ENCODE measurements at places on chromosomes 13 and 19.

DNA sequence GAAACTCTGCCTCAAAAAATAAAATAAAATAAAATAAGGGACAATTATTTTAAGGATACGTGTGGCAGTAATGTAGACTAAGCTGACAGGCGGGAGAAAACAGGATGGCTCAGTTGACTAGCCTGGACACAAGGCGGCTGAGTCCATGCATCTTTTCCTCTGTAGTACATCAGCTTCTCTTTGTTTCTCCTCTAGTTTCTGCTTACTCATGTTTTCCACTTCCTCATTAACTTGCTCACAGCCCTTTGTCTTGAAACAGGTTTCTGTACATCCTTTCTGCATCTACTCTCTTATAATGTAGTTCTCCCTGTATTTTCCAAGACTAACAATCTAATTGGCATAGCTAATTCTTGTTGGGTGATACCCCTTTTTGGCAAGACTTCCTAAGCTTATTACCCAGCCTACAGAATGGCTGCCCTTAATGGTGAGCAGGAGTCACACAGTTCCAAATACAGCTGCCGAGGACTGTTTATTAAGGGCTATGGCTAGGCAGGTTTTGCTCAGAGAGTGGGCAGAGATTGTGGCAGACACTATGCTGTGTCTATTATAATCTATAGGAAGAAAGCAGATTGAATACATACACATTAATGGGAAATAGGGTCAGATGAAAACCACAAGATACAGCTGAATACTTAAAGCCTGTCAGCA lies 58.7 kb upstream of the KLF5 start:
- DNase-seq: peak; percentile 3

GRCh38 chr13:74715718-74716117 lies 581.5 kb upstream of the KLF12 start:
- no peak for DNase-seq

DNA sequence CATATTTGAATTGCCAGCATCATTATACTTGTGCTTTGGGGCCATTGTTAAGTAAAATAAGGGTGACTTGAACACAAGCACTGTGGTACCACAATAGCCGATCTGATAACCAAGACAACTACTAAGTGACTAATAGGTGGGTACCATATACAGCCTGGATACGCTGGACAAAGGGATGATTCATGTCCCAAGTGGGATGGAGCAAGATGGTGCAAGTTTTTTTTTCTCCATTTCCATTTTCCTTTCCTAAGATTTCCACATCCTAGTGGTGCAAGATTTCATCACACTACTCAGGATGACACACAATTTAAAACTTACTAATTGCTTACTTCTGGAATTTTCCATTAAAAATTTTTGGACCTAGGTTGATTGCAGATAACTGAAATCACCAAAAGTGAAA lies 15.1 kb downstream of the BRCA2 start:
- no peak for DNase-seq

DNA sequence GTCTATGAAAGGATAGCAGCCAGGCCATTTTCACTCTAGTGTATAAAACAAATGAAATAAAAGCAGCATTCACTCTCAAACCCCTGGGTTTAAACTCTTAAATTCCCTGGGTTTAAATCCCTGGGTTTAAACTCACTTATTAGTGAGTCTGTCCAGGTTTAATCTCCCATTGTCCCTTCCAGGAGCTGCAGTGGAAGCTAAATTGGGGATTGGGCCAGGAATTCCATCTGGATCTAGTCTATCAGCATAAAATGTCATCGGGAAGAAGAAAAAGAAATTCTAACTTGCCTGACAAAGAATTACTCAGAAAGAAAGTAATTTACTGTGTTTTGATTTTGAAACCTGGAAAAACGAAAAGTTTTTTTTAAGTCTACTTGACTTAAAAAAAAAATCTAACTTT lies 54.8 kb downstream of the FRY start:
- no peak for DNase-seq

Measured in activated CD4-positive, alpha-beta T cell treated with anti-CD3 and anti-CD28 coated beads for 48 hours (primary cell).